Right forelimb (tissue), 1 donor: ENCODE measurements at places on chromosomes 4 and X.

GRCh38 chr4:159719531-159719930 lies 616.7 kb downstream of the RAPGEF2 start:
- no peak for DNase-seq

DNA sequence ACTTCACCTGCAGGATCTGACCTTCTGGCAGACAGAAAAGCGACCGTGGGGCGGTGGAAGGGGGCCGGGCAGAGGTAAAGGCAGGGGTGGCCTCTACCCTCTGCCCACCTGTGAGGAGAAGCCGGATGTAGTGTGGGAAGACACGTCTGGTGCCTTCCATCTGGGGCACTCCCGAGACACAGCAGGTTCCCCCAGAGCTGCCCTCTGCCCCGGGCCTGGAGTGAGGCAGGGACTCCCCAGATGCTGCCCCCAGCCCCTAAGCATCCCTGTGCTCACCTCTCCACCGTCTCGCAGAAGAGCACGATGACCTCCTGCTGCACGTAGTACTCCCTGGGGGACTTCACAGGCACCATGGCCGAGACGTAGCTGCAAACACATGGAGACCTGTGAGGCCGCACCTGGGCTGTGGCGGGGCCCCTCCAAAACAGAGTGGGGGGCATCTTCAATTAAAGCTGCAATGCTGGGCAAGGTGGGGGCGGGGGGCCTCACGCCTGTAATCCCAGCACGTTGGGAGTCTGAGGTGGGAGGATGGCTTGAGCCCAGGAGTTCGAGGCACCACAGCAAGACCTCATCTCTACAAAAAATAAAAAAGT lies 75.3 kb upstream of the MXD4 start:
- DNase-seq: no peak

DNA sequence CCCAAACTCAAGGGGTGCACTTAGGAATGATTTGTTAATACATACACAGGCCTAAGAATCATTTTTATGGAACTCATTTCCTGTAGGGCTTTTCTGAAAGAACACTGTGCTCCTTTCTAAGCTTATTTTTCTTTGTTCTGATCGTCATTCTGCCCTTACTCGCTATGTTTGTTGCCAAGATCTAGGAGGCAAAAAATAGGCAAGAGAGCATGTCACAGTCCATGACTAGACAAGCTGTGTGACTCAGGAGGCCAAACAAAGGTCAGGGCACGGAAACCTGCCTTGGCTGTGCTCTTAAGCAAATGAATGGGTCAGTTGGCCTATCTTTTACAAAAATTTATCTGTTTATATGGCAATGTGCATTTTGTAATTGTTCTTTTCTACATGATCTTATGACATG lies 42.5 kb upstream of the C1GALT1C1 start:
- no peak for DNase-seq

- no peak for DNase-seq
Measured at GRCh38 chrX:33307911-33308354, 96.6 kb upstream of the DMD start.

GRCh38 chr4:105014635-105015034 lies 132.0 kb upstream of the TET2 start:
- no peak for DNase-seq

DNA sequence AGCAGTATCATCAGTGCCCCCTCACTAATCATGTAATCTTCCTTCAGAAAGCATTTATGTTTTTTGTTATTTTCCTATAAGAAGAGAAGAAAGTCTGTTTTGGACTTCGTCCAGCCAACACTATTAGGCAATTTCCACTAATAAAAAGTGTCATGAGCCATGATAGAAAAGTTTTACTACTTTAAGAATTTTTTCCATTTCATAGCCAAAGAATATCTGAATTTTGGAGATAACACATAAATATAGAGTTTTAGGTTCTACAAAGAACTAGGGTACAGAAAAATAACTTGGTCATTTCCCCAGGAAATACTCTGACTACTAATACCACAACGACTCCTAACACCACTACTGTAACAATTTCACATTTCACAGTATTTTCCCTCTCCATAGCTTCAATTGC lies 41.8 kb upstream of the VEGFC start:
- no peak for DNase-seq

DNA sequence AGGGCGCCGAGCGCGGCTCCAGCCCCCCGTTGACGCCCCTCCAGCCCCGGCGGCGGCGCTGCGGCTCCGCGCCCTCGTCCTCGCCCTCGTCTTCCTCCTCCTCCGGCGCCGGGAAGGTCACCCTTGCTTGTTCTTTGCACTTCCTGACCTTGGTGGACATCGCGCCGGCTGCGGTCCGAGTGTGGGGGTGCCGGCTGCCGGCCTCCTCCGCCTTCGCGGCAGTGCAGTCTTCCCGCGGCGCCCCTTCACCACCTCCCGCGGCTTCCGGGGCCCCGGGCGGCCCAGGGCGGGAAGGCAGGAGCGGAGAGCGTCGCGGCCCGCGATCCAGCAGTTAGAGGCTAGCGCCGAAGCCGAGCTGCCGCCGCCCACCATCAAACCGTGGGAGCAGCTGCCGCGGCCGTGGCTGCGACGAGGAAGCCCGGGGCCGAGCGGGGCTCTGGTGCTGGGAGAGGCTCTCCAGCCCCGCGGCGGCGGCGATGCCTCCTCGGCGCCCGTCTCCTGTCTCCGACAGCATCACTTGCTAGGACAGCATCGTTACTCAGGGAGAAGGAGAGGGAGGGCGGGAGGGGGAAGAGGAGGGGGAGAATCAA lies at the start of gene TRPC3:
TSS of gene TRPC3 (minus strand) at position 540 of the 590 bp plus-strand sequence. CDS start at position 160, 380 bp downstream.
- DNase-seq: peak; percentile 72

DNA sequence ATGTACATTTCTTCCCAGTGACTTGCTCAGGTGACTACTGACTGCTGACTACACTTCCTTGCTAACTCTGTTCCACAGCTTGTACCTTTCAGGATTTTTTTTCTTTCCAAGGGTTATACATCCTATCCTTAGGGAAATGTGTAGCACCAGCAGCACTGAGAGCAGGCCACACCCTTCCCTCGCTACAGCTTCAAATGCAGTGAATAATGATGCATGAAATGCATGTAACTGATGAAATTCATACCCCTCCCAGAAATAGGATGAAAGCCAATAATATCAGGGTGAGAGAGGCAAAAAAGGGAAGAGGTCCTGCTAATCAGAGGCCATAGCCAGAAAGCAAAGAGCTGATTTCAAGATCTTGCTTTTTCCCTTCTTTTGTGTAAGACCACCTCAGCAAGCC lies 6.2 kb upstream of the FGF16 start:
- no peak for DNase-seq

DNA sequence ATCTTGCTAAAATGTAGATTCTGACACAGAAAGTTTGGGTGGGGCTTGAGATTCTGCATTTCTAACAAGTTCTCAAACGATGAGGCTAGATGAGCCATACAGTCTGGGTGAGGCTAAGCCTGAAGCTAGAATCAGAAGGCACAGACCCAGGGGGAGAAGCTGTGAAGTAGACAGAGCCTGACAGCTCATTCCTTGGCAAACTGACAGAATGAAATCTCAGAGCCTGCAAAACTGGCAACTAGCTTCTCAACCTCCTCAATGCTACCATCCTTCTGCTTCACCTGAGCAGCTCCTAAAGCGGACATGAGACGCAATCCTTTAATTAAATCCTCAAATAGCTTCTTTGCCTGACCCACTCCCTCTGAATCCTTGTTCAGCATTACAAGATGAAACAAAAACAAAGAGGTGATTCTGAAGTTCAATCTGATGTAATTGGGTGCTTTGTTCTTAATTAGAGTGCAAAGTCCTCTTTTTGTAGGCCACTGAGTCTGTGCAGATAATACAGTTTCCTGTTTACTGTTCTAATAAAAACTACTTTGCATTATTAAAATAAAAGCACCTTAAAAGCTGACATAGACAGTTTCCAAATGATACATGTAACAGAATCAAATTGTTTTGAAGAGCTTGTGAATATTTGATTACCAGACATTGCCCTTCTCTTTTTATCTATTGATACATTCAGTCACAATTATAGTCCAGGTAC lies 71.0 kb upstream of the BMP2K start:
- DNase-seq: no peak

DNA sequence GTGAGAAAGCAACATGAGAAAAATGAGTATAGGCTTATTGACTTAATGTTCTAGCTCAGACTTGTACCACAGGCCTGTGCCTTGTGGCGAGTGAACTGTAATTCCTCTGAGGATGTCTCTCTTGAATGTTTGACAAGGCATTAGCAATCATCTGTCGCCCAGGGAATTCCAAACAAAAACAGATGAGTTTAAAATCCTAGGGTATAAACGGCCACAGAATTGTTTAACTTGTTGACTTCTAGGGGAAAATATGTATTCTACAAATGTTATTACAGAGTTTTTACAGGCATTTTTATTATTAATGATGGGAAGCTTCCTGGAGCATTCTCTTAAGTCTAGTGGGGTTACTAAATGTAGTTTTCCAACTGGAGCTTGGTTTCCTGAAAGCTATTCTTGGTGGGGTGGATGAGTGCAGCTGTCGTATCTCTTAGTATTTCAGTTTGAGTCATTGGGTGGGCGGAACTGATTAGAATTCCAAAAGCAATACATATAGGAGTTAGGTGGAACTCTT lies 40.6 kb downstream of the ARHGAP10 start:
- DNase-seq: no peak

DNA sequence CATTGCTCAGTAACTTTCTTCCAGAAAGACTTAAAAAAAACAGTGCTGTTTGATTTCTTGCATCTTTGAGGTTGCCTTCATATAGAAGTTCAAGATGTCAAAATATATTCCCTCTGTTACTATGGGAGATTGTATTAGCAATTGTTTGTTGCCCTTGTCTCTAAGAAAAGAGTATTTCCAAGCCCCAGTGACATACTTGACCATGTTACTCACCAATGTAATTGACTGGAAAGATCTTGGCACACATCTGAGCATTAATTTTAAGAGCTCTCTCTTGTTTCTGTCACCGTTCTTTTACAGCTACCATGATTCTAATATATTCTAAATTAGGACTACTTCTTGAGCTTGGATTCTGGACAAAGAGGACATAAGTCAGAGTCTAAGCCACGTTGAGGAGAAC lies 902.7 kb upstream of the EPHA5 start:
- no peak for DNase-seq

DNA sequence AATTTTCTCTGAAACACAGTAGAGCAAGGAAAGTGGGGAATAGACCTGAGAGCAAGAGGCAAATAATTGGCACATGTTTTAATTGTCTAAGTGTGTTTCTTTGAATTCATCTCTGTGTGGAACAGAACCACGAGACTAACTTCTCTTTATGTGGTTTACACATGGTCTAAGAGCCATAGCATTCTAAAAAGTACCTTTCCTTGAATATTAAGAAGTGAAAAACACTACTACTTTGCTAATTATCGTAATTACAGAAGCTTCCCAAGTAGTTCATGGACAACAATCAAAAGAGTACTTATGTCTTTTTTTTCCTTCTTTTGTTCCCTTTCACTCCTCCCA lies 2.9 kb upstream of the CYBB start:
- no peak for DNase-seq

DNA sequence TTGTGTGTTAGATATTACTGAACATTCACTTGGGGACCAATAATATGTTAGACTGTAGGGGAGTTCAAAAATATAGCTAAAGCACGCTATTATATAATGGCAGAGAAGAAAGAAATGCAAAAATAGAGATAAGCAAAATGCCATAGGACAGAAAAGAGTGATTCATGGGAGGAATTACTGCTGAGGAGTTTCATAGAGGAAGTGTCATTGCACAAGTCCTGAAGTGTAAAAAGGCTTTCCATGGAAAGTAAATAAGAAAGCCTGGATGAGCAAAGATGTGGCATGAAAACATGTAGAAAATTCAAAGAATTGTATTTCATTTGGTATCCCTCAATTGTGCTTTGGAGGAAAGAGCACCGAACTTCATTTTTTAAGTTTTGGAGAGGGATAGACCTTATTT lies 14.5 kb downstream of the HMGB2 start:
- DNase-seq: no peak

- no peak for DNase-seq
Measured at GRCh38 chrX:10198254-10198653, 41.5 kb downstream of the CLCN4 start.

DNA sequence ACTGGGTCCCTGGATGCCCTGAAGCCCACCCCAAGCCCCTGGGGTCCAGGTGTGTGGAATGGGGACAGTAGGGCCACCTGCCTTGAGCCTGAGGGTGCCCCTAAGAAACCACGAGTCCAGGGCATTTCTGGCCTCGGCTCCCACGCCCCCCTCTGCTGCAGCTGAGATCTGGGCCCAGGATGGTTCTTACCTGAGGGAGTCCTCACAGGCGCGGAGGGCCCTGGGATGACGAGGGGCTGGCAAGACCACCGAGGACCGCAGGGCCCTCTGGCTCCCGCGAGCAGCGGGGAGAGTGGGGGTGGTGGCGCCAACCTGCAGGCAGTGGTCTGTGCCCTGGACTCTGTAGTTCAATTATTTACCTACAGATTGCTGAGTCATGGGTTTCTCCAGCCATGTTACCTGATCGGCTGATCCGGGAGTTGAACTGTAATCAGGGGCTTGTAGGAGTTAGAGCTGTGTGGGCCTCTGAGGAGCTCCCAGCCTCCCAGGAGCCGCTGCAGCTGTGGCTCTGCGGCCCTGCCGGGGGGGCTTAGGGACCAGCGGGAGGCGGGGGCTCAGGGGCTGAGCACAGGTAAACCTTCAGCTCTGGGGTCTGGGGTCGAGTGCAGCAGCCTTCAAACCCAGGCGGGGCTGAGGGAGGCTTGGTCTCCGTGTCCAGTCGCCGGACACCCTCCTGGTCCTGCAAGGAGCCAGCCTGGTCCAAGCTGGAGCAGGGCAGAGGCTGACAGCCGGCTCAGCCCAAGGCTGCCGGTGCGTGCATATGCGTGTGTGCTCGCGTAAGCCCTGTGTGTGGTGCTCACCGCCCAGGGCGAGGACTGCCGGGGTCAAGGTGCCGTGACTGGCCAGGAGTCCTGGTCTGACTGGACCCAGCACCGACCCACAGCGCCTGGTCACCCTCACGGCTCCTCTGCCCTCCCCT lies at the start of gene SLC26A1:
TSS of gene SLC26A1 (minus strand) at position 294 of the 919 bp plus-strand sequence. CDS start 1,701 bp downstream, outside the sequence.
- no peak for DNase-seq

DNA sequence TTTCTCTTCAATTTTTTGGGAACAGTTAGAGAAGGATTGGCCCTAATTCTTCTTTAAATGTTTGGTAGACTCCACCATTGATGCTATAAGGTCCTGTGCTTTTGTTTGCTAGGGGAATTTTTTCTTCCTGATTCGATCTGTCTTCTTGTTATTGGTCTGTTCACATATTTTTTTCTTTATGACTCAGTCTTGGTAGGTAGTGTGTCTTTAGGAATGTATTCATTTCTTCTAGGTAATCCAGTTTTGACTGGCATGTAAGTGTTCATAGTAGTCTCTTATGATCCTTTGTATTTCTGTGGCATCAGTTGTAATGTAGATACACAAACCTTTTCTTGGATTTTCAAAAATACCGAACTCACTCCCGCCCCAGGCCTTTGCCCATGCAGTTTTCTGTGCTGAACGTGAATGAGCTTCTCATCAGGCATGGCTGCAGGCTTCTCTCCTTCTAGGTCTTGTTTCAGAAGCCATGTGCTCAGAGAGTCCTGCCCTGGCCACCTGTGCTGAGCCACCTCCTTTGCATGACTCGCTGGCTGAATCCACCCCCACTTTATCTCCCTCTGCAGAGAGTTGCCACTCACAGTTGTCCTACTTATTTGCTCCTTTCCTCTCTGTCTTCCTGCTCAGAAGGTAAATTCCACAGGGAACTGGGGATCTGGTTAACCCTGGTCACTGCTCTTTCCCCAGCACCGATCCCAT lies 67.0 kb downstream of the STK32B start:
- no peak for DNase-seq
